Activated CD4-positive, alpha-beta T cell treated with anti-CD3 and anti-CD28 coated beads for 1 hour (primary cell): ENCODE measurements at places on chromosomes 6 and 20.

- DNase-seq = no peak
These were observed 6.5 kb upstream of the DDO start for GRCh38 chr6:110421749-110422443.

DNA sequence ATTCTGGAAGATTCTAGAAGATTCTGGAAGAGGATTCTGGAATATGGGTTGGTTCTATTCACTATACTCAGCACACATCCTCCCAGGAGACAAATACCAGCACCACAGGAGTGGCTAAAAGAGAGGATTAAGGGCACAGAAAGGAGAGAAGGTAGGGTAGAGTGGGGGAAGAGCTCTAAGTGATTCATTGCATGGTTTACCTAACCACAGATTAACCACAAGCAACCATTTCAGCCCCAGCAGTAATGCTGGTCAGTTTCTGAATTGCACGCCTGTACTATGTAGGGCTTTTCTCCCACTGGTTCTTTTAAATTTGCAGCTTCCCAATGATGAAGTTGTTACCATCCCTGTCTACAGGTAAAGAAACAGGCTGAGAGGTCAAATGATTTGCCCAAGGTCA, 192.7 kb upstream of the PMEPA1 start:
- no peak for DNase-seq

GRCh38 chr6:33440649-33441309, 13.6 kb upstream of the ZBTB9 start:
- no peak for DNase-seq

DNA sequence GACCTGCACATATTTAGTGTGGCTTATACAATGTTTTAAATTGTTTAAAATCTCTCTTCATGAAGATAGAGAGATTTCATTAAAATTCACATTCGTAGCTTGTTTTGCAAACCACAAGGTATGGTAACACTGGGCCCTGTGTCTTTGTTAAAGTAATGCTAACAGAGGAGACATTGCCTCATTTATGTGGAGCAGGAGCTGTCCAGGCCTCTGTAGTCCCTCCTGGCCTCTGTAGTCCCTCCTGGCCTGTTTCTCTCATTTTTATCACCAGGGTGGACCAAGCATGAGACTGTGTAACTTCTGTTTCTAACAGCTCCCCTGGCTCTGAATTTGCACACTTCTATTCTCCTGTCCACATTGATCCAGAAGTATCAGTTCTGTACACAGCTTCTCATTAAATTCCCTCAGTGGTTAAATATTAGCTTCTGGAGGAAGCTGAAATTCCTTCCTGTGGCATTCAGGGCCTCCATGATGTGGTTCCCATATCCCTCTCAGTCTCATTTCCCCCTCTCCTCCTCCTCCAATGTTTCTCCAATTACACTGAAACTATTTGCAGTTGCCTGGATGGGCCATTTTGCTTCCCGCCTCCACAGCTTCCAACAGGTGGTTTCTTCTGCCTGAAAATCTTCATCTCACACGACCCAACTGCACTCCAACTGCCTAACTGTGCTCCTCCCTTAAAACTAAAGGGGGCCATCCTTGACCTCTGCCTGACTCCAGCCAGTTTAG, 340.4 kb downstream of the SYNE1 start:
- DNase-seq = no peak

DNA sequence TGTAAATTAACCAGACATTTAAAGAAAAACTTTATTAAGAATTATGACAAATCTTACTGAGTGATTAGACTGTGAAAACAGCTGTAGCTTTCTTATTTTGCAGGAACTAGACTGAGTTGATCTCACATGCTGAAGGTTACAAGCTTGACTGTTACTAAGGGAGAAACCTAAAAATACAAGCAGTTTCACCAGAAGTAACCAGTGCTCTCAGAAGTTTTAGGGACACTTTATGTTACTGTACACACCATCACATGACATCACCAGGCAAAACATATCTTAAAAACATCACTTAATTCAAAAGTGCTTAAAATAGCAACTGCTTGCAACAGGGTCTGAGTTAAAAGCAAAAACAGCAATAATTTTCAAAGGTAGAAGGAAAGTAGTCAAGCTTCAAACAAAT, 5.4 kb downstream of the FBXO30 start:
- DNase-seq = no peak

- DNase-seq = no peak
These were observed 12.4 kb upstream of the NPBWR2 start for GRCh38 chr20:64119681-64120341.

GRCh38 chr6:73088138-73088813, 137.0 kb downstream of the KHDC1L start:
- DNase-seq = no peak

GRCh38 chr6:23200946-23201345, 631.6 kb downstream of the HDGFL1 start:
- no peak for DNase-seq

DNA sequence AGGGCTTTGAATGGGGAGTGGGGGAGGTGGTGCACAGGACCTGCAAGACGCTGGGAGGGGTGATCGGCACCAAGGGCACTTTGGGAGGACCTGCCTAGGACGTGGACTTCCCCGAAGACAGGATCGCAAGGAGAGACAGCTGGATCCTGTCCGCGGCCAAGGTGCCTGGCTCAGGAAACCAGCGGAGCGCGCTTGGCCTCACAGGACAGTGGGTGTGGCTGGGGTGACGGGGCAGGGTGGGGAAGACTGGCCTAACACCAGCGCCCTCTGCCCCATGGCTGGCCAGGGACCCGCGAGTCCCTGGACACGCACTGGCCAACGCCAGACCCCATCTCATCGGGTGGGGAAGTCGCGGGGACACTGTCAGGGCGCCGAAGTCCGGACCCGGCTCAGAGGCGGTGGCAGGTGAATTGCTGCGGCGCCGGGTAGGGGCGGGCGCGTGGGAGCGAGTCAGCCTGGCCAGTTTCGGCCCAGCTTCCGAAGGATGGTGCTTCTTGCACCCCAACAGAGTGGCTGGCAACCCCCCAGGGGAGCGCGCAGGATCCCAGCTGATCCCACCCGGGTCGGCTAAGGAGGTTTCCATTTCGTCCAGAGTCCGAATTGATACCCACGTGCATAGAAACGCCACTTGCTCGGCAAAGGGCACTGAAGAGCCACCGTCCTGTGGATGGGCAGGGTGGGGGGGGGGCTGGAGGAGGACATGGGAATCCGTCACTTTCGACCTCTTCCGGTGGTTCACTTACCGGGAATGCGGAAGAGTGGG, 785 bp upstream of the THBD start:
- no peak for DNase-seq

DNA sequence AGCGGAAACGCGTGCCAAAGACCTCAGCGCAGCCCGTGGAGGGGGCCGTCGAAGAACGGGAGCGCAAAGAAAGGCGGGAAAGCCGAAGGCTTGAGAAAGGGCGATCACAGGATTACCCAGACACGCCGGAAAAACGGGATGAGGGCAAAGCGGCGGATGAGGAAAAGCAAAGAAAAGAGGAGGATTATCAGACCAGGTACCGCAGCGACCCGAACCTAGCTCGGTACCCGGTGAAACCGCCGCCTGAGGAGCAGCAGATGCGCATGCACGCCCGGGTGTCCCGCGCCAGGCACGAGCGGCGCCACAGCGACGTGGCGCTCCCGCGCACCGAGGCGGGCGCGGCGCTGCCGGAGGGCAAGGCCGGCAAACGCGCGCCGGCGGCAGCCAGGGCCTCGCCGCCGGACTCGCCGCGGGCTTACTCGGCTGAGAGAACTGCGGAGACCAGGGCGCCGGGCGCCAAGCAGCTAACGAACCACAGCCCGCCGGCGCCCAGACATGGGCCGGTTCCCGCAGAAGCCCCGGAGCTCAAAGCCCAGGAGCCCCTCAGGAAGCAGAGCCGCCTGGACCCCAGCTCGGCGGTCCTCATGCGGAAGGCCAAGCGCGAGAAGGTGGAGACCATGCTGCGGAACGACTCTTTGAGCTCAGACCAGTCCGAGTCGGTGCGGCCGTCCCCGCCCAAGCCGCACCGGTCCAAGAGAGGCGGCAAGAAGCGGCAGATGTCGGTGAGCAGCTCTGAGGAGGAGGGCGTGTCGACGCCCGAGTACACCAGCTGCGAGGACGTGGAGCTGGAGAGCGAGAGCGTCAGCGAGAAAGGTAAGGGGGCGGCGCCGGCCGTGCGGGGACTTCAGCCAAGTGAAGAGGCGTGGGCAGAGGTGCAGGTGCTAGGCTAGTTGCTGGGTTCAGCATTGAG, 296.2 kb downstream of the RIMS1 start:
- no peak for DNase-seq

- no peak for DNase-seq
These were observed 780 bp upstream of the KIAA0319 start for GRCh38 chr6:24646771-24647170.

- DNase-seq = no peak
These were observed 24.2 kb downstream of the KLHL31 start for GRCh38 chr6:53641348-53641747.

DNA sequence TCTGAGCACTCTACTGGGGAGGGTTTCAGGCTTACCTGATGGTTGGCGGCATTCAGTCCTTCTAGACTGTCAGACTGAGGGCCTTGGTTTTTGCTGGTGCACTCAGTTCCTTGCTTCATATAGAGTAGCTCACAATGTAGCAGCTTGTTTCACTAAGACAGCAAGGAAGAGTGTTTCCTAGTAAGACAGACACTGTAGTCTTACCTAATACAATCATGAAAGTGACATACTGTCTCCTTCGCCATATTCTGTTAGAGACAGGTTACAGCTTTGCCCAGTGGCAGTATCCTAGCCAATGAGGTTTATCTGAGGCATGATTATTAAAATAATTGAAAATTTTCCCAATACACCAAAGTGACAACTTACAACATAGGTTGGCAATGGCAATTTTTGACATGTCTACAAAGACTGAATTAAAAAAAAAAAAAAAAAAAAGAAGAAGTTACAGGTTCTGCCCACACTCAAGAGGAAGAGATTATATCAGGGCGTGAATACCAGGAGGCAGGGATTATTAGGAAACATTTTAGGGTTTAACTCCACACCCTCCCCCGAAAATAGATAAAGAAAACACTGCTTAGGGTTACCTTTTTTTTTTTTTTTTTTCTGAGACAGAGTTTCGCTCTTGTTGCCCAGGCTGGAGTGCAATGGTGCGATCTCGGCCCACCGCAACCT, 66.8 kb downstream of the SCAND1 start:
- DNase-seq = no peak

DNA sequence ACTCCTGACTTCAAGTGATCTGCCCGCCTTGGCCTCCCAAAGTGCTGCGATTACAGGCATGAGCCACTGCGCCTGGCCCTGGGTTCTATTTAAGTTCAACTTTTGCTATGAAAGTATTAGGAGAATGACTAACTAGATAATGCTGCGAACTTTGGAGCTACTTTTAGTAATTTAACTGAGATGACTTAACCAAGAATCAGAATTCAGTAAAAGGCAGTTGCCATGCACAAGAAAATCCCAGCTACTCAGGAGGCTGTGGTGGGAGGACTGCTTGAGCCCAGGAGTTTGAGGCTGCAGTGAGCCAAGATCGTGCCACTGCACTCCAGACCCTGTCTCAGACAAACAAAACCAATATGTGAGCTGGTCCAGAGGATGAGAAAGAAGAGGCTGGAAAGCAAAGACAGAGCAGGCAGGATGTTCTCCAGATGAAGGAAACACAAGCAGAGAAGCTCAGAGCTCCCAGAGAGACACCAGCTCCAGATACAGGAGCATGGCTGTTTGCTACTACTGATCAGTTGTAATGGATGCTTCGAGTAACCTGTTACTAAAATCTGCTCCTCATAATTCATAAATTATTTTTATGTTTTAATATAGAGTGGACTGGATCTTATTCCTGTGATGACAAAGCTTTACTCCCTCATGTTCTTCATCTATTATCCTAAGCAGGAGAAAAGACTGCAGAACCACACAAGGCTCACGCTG, 23.9 kb downstream of the ZNF217 start:
- DNase-seq = no peak

DNA sequence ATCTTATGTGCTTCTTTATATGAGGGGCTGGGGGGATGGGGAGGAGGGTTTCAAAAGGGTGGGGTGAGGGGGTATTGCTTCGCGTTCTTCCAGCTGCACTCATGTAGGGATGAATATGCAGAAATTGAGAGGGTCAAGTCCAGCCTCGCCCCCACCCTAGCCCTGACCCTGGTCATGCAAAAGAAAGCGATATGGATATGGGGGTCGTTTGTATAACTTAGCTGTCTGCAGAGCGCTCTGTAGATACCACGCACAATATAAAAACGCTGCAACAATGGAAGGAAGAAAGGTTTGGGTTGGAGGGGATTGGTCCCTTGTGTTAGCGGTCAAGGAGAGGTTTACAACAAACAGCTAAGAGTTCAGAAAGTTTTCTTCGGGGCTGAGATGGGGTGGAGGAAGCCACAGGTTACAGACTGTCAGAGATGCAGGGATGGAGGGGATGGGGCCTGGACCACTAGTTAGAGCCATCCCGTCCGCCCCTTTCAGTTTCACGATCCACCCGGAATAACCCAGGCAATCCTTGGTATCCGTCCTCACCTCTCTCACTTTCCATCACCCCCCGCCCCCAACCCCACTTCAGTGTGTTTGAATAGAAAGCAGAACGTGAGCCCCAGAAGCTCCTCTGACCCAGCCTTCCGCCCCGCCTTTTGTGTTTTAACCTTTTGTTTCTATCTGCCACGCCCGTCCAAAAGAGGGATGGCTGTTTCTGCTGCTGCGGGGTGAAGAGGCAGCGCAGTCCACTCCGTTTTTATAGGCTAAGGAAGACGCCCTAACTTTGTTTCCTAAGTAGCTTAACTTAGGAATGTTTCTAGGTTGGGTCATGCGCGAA, 73.5 kb downstream of the SOX4 start:
- no peak for DNase-seq

GRCh38 chr6:35398526-35398925, 53.6 kb upstream of the FANCE start:
- DNase-seq = no peak

DNA sequence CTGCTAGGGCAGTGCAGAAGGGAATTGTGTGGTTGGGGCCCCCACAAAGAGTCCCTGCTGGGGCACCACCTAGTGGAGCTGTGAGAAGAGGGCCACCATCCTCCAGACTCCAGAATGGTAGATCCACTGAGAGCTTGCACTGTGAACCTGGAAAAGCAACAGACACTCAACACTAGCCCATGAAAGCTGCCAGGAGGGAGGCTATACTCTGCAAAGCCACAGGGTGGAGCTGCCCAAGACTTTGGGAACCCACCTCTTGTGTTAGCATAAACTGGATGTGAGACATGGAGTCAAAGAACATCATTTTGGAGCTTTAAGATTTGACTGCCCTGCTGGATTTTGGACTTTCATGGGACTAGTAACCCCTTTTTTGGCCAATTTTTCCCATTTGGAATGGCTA, 328.4 kb upstream of the KHDRBS2 start:
- DNase-seq = no peak

GRCh38 chr20:21342656-21343345, 39.7 kb downstream of the XRN2 start:
- DNase-seq = no peak

DNA sequence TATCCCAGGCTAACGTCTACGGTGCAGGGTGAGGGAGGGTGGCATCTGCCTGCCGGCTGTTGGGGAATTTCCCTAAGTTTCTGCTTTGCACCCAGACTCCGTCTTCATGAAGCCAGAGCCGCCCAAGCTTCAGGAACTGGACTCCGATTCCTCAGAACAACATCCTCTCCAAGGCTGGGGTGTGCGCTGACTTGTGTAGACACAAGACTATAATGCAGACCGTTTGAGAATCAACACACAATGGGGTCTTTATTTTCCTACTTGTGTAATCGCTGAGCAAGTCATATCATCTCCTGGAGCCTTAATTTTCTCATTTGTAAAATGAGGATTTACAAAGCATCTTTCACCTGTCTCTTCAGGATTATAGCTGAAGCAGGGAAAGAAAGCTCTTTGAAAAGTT, 160.5 kb upstream of the AGPAT4 start:
- DNase-seq = no peak

- DNase-seq = peak; percentile 53
These were observed 12.5 kb downstream of the PRDM1 start for GRCh38 chr6:106098383-106099234.

GRCh38 chr6:41914869-41915530, 5.9 kb downstream of the MED20 start:
- no peak for DNase-seq
